AG10803 (cell line): ENCODE measurements at places on chromosomes 6 and 20.

- no peak for DNase-seq
These were observed 175.3 kb downstream of the LRFN2 start for GRCh38 chr6:40411881-40412280.

GRCh38 chr6:52013035-52013434, 74.4 kb downstream of the PKHD1 start:
- peak; percentile 1 for DNase-seq

GRCh38 chr6:20532881-20533280, 1.4 kb upstream of the CDKAL1 start:
- DNase-seq = no peak

GRCh38 chr20:17465236-17465635, 65.9 kb downstream of the BFSP1 start:
- no peak for DNase-seq

- DNase-seq = no peak
These were observed 13.9 kb downstream of the JARID2 start for GRCh38 chr6:15259766-15260098.

GRCh38 chr6:170129691-170130171, 161.1 kb downstream of the DLL1 start:
- no peak for DNase-seq

DNA sequence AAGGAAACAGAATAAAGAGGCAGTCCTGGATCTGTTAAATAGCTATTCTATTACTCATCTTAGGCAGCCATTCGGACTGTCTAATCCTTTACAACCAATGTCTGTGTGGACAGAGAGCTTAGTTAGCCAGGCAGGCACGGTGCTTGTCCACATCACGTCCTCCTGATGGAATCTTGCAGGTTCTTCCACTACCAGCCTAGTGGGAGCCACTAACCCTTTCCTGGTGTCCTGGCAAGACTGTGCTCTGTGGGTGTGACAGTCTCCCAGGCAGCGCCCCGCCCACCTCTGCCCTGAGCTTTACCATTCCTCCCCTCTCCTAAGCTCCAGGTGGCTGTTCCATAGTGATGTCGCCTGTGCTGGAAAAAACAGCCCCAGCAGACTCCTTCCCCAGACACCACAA, 78.3 kb upstream of the CLDN20 start:
- DNase-seq = peak; percentile 21

GRCh38 chr6:103672169-103672568, 1187.5 kb downstream of the HACE1 start:
- DNase-seq = no peak

GRCh38 chr6:27129095-27129815, 118.2 kb upstream of the PRSS16 start:
- no peak for DNase-seq

DNA sequence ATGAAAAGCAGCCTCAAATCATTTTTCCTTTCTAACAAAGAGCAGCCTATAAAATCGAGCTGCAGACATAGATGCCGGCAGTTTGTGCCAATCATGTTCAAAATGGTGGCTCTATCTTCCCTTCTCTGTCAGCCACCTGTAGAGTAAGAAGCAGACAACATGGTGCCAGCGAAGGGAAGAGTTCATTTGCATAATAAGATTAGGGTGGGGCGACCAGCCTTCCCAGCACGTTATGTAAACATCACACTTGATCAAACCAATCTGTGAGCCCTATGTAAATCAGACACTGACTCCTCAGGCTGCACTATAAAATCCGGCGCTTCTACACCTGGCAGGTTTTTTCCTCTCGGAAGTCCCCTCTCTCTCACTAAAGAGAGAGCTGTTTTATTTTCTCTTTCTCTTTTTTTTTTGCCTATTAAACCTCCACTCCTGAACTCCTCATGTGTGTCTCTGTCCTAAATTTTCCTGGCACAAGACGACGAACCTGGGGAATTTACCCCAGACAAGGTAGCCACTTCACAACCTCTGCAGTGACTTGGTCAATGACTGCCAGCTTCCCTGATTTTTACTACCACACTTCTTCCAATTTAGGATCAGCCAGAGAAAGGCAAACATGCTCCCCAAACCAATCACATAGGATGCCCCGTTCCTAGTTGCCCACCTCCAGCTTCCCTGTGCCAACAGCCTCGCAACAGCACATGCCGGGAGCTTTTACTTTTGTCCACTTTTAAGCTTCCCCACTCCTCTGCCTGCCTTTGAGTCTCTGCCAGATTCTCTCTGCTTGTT, 12.9 kb downstream of the TPMT start:
- DNase-seq = no peak

DNA sequence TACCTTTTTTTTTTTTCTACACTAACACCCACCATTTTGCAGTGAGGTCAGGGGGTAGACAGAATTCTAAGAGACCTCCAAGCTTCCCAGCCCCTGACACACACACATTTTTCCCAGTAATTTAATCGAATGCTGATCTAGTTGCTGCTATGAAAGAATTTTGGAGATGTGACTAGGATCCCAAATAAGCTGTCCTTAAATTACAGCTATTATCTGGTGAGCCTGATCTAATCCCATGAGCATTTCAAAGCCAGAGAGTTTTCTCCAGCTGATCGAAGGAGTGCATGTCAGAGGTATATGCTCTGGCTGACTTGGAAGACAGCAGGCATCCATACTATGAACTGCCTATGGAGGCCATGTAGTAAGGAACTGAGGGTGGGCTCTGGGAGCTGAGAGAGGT, 503.8 kb upstream of the MARCKS start:
- no peak for DNase-seq

- no peak for DNase-seq
These were observed 173.6 kb upstream of the ARG1 start for GRCh38 chr6:131399433-131399832.

DNA sequence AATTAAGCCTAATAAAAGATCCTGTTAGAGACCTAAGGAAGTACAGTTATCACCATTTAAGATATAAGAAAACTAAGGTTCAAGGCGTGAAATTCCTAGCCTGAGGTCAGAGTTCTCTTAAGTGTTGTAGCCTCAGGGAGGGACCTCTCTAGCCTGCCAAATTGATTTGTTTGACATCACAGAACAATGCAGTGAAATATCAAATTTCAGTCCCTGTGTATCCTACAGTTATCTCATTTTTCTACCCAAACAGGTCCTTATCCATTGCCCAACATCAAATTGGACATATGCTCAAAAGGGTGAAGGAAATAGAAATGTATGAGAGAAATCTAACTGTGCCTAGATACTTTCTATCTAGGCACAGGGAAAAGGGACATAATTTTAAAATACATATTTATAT, 63.0 kb downstream of the NCOA7 start:
- no peak for DNase-seq

- DNase-seq = peak; percentile 21
These were observed 800 bp downstream of the RWDD2A start for GRCh38 chr6:83193747-83194566.

DNA sequence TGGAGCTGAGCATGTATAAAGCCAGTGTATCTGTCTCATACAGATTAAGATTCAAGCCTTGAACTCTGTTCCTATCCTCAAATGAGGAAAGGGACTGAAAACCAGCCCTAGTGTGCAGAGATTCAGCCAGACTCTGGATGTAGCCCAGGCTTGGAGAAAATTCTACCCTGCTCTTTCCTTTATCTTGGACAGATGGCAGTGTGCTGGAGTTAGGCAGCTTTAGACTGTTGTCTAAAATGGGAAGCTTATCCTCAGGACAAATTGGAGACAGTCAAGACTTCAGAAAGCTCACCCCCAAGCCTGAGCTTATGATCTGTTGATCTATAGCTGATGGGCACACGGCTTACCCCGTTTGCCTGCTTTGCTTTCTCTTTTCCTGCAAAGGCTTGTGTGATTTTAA, 1057.6 kb downstream of the KIF16B start:
- DNase-seq = no peak

GRCh38 chr6:73079978-73080377, 145.3 kb downstream of the KHDC1L start:
- peak; percentile 16 for DNase-seq

DNA sequence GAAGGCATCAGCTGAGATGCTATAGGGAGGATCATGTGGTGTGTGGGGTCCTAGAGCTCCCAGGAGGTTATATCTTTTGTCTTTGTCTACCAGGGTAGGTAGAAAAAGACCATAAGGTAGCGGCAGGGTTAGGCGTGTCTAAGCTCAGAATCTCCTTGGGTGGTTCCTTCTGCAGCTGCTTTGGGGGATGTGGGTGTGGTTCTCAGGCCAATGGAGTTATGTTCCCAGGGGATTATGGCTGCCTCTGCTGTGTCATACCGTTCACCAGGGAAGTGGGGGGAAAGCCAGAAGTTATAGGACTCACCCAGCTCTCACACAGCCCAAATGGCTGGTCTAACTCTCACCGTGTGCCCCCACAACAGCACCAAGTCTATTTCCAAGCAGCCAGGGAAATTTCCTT, 107.4 kb upstream of the ADGRB3 start:
- no peak for DNase-seq

DNA sequence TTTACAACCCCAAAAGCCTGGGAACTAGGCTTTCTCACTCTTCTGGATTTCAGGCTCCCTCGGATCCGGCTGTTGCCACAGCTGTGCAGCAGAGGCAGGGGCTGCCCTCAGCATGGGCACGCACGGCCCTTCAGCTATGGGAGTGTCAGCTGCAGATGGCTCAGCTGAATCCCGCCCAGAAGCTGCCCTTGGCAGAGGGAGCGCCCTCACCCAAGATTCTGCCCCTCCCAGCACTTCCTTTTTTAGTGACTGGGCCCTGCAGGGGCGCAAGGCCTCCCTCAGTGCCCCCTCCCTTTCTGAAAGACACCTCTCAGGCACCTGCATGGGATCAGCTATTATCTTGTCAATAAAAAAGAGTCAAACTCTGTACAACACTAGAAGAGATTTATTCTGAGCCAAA, 67.9 kb upstream of the THBS2 start:
- no peak for DNase-seq
